ENCODE measurements at places on chromosomes 2 and 18.

- no peak for DNase-seq
Measured at GRCh38 chr2:144254342-144255235, 265.3 kb downstream of the ZEB2 start.

DNA sequence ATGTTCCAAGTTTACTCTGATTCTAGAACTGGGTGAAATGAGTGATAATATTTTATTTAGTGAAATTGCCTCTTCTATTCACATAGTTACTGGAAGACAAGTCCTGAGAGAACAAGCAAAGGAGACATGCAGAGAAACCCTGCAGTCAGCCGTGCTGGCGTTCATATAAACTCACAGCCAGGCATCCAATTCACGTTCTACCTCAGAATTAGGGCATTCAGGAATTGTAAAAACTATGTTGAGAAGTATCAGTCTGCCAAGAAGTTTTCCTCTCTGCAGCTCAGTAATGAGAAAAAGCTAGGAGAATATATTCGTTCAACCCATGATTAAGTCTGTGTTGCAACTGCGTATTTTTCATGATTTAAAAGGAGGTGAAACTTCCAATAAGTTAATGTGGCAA, 156.2 kb upstream of the DSEL start:
- no peak for DNase-seq

GRCh38 chr2:35468245-35468644, 887.3 kb upstream of the CRIM1 start:
- DNase-seq, result no peak

GRCh38 chr2:68519236-68519635, 51.9 kb downstream of the APLF start:
- DNase-seq, result no peak

DNA sequence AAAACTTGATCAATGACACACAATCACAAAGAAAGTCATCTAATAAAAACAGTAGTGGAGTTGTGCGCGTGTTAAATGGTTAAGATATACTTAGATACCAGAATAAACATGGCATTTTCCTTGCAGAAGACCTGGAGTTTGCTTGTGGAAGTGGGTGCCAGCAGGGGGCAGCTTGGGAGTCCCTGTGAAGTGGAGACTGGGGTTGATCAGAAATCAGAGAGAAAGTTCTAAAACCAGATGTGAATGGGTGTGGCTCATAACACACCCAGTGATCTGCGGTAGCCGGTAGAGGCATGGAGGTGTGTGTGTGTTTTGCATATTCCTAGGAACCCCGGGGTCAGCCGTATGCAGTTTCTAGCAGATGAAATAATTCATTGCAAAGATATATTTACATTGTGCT, 300.1 kb upstream of the TRIB2 start:
- no peak for DNase-seq

GRCh38 chr18:24136967-24137373, 1.9 kb upstream of the CABYR start:
- DNase-seq, result no peak

DNA sequence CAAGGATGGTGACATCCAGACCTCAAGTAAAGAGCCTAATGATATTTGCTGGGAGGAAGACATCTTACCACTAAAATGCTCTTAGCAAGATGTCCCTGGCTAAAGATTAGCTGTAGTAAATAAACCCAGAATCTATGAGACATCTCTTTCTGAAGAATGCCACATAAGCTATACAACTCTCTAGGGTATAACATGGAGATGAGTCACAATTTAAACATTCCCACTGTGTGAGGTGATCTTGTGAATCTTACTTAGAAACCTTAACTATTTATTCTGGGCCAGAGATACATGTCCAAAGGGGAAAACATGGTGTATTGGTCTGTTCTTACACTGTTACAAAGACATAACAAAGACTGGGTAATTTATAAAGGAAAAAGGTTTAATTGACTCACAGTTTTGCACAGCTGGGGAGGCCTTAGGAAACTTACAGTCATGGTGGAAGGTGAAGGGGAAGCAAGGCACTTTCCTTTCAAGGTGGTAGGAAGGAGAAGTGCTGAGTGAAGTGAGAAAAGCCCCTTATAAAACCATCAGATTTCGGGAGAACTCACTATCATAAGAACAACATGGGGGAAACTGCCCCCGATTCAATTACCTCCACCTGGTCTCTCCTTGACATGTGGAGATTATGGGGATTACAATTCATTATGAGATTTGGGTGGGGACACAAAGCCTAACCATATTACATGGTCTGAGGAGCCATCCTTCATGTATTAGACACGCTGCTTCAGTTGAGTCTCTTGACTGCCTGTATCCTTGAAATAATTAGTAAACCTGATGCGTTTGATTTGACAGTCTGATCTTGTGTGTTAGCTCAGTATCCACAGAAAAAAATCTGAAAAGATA, 17.1 kb downstream of the KRCC1 start:
- DNase-seq, result no peak

- DNase-seq, result no peak
Measured at GRCh38 chr2:150051004-150051403, 436.5 kb downstream of the RND3 start.

GRCh38 chr18:8803063-8803795, 97.9 kb downstream of the MTCL1 start:
- DNase-seq, result no peak

GRCh38 chr2:17515652-17516051, 2.6 kb downstream of the RAD51AP2 start:
- DNase-seq, result no peak

DNA sequence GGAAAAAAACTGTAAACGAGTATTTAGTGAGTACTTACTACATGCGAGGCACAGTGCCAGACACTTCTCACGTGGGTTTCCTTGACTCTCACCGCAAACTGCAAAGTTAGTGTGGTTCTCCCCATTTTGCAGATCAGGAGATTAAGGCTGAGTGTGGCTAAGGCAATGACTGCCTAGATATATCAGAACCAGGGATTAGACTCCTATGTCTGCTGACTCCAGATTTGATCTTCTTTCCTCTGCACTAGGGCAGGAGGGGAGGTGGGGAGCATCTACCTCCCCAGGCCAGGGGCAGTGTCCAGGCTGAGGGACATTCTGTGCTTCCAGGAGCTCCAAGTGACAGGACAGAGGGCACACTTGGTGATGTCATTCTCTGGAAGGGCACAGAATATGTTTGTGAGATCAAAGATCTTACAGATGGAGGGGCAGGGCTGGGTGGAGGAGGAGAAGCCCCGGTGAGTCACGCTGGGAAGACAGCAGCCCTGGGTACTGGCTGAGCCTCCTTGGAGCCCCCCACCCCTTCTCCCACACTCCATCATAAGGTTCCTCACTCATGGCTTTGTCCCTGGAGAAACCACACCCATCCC, 92.4 kb downstream of the RHOB start:
- DNase-seq, result no peak

DNA sequence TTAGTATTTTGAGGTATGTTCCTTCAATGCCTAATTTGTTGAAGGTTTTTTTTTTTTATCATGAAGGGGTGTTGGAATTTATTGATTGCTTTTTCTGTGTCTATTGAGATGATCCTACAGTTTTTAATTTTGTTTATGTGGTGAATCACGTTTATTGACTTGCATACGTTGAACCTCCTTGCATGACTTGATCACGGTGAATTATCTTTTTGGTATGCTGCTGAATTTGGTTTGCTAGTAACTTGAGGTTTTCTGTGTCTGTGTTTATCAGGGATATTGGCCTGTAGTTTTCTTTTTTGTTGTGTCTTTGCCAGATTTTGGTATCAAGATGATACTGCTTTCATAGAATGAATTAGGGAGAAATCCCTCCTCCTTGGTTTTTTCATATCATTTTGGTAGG, 23.9 kb downstream of the CLIP4 start:
- no peak for DNase-seq

DNA sequence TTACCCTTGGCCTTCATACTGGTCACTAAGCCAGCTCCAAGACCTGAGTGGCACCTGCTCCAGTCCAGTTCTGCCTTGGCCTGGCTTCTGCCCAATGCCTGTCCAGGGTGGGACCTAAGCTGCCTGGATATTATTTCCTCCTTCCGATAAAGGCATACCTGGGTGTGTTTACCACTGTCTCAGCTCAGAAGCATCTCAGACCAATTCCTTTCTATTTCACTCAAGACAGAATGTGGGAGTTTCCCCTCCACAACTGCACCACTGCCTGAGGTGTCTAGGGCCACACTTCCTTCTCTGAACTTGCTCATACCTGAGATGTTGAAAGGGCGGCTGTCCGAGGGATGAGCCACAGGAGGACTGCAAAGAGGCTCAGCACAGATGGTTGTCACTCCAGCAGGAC, 18.4 kb upstream of the CAB39 start:
- DNase-seq, result no peak

GRCh38 chr2:46857871-46858701, 57.5 kb downstream of the MCFD2 start:
- no peak for DNase-seq

GRCh38 chr2:1688161-1688560, 56.2 kb downstream of the PXDN start:
- no peak for DNase-seq

- DNase-seq, result no peak
Measured at GRCh38 chr18:8912348-8913326, 189.9 kb upstream of the NDUFV2 start.

DNA sequence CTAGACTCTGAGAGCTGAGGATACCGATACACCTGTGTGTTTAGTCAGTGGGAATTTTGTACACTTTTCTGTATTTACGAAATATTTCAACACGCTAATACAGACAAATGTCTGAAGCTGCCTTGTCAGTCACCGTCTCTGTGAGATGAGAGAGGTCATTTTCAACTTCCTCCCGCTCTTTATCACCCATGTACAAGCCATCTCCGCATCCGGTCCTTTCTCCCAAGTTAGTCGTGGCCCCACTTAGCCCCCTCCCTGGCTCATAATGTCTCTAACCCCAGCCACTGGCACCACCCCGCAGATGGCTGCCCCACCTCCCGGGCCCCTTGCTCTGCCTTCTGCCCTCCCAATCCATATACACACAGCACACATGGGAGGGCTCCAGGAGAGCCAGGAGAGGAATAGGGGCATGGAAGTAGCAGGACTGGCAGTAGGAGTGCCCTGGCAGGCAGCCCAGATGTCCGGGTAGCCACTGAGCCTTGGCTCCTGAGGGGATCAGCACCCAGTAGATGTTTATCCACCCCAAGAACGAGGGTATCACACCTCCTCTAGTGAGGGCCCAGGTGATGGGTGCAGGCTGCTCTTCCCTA, 2.0 kb upstream of the RUFY4 start:
- no peak for DNase-seq

GRCh38 chr2:101736861-101737291, 39.4 kb downstream of the MAP4K4 start:
- DNase-seq, result no peak

DNA sequence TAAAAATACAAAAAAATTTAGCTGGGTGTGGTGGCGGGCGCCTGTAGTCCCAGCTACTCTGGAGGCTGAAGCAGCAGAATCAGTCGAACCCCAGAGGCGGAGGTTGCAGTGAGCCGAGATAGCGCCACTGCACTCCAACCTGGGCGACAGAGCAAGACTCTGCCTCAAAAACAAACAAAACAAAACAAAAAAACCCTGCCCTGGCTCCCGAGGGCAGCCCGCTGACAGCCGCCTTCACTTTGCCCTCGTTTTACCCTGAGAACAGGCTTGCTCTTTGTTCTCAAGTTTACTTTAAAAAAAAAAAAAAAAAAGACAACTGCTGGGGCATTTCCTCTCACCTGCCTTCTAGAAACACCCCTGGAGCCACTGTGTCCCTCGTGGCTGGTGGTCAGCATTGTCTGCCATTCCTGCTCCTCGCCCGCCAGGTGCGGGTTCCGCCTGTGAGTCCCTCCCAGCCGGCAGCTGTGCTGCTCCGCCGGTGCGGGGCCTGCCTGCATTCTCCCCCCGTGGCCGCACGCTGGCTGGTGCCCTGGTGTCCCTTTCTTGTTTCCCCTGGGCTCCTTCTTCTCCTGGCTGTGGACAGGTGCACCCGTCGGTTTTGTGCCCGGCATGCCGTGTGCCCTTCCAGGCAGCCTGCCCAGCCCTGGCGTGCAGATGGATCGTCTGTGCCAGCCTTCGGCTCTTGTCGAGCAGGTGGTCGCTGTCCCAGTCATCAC, 105.7 kb downstream of the USP40 start:
- DNase-seq, result peak; percentile 83

GRCh38 chr2:105557021-105557920, 158.4 kb upstream of the FHL2 start:
- DNase-seq, result no peak

DNA sequence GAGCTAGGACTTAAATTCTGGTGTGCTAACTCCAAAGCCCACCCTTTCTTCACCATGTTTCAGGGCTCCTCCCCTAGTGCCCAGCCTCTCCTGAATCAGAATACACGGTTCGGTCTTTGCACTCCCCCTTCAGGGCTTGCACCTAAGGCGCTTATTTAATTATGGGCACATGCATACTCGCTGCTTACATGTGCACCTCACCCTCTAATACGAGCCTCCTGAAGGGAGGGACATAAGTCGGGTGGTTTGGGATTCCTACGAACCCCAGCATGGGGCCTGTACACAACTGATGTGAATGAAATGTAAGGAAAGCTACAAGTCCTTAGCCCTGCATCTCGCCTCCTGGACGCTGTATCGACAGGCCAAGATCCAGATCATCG, 435 bp downstream of the IFT172 start:
- DNase-seq, result no peak

DNA sequence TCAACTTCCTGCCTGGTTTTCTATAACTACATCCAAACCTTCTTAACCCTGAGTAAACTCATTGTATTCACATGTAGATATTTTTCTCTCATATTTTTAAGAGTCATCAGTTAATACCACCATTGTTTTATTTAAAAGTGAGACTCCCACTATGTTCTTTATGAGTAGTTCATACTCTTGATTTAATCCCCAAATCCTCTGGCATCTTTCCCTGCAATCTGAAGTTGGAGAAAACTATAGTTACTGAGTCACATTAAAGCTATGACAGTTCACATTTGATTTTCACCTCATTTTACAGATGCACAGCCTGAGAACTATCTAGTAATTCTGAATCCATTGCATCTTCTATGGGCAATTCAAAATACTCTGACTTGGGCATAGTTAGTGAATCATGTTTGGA, 1358.7 kb upstream of the NRXN1 start:
- DNase-seq, result no peak

DNA sequence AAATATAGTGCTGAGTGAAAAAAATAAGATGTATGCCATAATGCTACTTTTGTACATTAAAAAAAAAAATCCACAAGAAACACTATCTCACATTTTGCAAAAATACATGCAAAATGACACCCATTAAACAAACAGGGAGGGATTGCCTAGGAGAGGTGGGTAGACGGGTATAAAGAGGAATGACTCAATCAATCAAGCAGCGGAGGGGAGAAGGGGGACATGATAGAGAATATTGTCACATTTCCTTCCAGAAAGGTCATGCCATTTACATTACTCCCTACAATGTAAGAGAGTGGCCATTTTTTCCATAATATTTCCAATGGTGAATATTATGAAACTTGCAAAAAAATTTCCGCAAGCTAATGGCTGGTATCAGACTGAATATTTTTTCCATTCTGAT, 542.3 kb upstream of the TNP1 start:
- no peak for DNase-seq

GRCh38 chr2:238557431-238557830, 130.7 kb downstream of the ASB1 start:
- no peak for DNase-seq

GRCh38 chr2:63614448-63614968, 25.7 kb downstream of the MDH1 start:
- DNase-seq, result no peak

Data from NCI-H2081 treated with DMSO at 0.1 percent for 48 hours (cell line).